ENCODE measurements at places on chromosomes 4 and X.

DNA sequence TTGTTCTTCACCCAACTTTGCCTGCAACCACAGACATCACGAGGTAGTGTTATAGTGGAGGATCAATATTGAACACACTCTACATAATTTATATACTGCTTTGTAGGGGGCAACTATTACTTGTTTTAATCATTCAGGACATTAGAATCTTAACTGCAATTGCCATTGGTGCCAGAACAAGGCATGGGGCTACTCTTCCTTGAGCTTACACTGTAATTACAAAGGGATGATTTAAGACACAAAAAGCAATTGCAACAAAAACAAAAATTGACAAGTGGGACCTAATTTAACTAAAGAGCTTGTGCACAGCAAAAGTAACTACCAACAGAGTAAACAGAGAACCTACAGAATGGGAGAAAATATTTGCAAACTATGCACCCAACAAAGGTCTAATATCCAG, 24.0 kb upstream of the DDX53 start:
- no peak for DNase-seq

- DNase-seq, result no peak
These were observed 78.6 kb upstream of the STOX2 start for GRCh38 chr4:183826461-183826860.

- no peak for DNase-seq
These were observed 35.6 kb upstream of the UGDH start for GRCh38 chr4:39562792-39563191.

GRCh38 chrX:111695297-111695880, 14.4 kb downstream of the ALG13 start:
- no peak for DNase-seq

DNA sequence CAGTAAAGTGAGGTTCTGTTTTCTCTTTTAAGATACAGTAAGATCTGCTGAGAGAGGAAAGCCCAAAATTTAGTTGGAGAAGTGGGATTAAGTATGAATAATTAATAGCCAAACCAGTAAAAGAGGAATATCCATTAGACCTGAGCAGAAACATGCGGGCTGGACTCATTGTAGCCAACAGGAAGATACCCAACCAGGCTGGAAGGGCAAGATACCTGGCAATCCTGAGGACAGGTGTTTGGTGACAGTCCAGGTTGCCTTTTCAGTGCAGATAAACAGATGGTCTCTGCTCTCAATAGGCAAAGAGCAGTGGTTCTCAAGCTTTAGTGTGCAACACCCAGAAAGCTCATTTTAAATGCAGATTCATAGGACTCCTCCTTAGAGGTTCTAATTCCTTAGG, 980.8 kb upstream of the GRID2 start:
- no peak for DNase-seq

DNA sequence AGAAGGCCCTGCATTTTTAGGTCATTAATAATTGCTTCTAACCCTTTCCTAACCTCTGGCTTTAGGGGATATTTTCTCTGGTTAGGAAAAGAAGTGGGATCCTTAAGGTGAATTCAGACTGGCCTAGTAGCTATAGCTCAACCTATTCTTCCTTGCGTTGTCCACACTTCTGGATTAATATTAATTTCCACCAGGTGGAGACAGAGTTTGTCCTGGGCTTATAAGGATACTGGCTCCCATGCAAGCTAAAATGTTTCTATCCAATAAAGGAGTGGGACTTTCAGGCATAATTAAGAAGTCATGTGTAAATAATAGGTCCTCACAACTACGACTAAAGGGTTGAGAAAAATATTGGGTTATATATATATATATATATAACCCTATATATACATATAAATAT, 860.0 kb upstream of the POU3F4 start:
- no peak for DNase-seq

- DNase-seq, result no peak
These were observed 44.6 kb downstream of the C4orf50 start for GRCh38 chr4:5973486-5974220.

DNA sequence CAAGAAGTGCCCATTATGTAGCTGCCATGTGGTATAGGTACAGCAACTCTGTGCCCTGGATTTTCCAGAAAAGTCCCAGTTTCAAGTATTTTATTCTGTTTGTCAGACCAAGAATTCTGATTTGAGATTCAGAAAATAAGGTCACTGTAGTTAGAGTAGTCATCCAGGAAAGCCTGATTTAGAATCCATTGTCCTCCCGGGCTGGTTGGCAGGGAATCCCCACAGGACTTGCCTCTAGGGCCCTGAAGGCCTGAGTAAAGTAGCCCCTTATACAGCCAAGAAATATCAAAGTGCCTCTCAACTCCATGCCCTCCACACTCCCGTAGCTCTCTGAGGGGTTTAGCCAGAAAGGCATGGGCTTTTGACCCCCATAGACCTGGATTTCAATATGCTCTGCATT, 36.3 kb downstream of the RTL5 start:
- no peak for DNase-seq

DNA sequence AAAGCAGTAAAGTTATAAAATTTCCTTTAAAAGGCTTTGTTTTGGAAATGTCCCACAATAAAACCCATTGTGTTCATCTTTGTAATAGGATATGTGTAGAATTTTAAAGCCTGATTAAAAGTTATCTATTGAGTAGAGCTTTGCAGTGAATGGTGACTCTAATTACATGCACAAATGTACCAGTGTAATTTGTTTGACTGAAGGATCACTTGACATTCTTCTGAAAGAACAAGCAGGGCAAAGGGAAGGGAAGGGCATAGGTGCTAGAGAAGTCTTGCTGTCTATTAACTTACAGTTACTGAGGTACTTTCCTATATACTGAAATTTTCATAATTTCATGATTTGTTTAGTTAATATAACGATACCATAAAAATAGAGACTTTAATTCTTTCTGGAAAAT, 70.8 kb downstream of the STIM2 start:
- DNase-seq, result no peak

GRCh38 chrX:1355131-1356046, 18.8 kb downstream of the IL3RA start:
- no peak for DNase-seq

GRCh38 chr4:166308647-166309046, 435.6 kb downstream of the TLL1 start:
- no peak for DNase-seq

- DNase-seq, result no peak
These were observed 37.6 kb downstream of the CTBP1 start for GRCh38 chr4:1211371-1211770.

- DNase-seq, result no peak
These were observed 231.2 kb upstream of the SLC7A11 start for GRCh38 chr4:138473339-138473738.

GRCh38 chr4:96429657-96430056, 589.8 kb downstream of the PDHA2 start:
- DNase-seq, result no peak

GRCh38 chr4:145719752-145720624, 40.0 kb downstream of the C4orf51 start:
- DNase-seq, result no peak

- DNase-seq, result no peak
These were observed 5.4 kb downstream of the AKAP17A start for GRCh38 chrX:1596676-1597344.

DNA sequence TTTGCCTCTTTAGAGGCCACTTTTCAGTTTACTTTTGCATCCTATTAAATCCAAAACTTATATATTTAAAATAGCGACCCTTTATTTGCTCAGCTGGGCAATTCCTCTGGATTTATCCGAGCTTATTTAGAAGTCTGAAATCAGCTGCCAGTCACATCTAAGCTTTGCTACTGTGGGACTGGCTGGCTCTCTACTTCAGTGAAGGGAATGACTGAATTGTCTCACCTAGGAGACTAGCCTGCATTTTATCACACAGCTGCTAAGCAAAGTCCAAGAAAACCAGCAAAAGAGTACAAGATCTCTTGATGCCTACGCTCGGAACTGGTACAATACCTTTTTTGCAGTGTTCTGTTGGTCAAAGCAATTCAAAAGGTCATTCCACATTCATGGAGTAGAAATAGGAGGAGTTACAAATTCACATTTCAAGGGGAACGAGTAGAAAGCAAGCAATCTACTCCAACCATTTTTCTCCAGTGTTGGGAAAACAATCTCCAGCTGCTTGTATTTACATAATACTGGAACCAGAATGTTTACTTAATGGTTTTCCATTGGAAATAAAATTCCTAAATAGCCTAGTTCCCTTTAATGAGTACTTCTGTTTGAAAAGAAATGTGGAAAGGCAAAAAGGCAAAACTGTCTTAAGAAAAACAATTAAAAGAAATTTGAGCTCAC, 160.2 kb downstream of the MAGEB5 start:
- DNase-seq, result no peak

GRCh38 chr4:76733068-76733771, 164.7 kb downstream of the SOWAHB start:
- DNase-seq, result no peak

GRCh38 chr4:173171098-173171497, 2.5 kb downstream of the GALNT7 start:
- no peak for DNase-seq

DNA sequence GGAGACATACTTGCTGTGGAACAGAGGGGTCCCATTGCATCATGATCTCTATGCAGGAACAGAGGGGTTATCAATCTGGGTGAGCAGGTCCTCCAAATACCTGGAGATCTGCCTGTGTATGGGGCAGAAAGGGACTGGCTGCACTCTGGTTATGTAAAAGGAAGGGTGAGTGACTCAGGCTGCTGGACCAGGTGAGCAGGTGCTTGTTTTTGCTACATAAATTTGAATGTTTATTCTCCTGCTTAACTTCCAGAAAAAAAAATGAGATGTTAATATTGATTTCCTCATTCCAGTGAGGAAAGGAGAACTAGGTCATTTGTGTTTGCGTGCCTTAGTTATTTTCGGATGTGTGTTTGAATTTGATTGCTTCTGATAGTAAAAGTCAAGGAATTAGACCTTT, 225.8 kb upstream of the TRAM1L1 start:
- no peak for DNase-seq

- DNase-seq, result no peak
These were observed 47.0 kb downstream of the SPRY1 start for GRCh38 chr4:123443401-123444289.

DNA sequence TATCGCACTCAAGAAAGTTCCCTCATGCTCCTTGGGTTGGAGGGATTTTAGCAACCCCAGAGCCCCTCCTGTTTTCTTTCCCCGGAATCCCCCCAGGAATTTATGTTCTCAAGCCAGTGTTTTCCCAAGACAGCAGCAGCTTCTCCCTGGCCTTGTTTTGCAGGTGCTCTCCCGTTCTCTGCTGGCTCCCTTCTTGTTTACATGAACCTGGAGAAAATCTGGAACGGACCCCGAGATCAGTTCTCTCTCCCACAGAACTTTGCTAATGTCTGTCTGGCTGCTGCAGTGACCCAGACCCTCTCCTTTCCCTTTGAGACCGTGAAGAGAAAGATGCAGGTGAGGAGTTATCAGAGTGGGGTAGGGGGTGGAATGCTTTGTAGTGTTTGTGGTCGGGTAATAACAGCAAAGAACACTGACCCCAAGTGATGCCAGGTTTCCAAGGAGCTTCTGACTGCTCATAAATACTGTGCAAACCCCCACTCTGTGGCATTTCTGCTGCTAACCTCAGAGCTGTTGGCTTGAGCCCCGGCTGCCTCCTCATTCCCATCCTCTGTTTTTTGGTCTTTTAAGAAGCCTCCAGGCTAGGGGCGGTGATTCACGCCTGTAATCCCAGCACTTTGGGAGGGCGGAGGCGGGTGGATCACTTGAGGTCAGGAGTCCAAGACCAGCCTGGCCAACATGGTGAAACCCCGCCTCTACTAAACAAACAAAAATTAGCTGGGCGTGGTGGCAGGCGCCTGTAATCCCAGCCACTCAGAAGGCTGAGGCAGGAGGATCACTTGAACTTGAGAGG, 11.1 kb downstream of the SLC25A43 start:
- DNase-seq, result no peak

GRCh38 chr4:42683393-42683792, 26.5 kb upstream of the ATP8A1 start:
- no peak for DNase-seq

DNA sequence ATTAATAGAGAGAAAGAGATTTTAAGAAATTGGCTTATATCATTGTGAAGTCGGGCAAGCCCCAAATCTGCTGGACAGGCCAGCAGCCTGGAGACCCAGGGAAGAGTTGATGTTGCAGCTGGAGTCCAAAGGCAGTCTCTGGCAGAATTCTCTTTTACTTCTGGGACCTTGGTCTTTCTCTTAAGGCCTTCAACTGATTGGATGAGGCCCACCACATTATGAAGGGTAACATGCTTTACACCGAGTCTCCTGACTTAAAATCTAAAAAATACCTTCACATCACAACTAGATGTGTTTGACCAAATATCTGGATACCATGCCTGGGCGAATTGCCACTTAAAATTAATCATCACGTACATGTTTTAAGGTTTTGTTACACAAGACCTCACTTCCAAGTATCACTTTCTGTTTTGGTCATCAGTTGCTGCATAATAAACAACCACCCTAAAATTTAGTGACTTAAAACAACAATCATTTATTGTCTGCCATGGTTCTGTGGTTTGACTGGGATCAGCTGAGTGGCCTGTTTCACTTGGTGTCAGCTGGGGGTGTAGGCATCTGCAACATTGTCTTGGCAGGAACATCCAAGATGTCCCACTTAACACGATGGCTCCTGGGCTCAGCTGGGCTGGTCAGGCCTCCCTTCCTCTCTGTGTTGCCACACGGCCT, 3.4 kb downstream of the CD38 start:
- DNase-seq, result no peak

DNA sequence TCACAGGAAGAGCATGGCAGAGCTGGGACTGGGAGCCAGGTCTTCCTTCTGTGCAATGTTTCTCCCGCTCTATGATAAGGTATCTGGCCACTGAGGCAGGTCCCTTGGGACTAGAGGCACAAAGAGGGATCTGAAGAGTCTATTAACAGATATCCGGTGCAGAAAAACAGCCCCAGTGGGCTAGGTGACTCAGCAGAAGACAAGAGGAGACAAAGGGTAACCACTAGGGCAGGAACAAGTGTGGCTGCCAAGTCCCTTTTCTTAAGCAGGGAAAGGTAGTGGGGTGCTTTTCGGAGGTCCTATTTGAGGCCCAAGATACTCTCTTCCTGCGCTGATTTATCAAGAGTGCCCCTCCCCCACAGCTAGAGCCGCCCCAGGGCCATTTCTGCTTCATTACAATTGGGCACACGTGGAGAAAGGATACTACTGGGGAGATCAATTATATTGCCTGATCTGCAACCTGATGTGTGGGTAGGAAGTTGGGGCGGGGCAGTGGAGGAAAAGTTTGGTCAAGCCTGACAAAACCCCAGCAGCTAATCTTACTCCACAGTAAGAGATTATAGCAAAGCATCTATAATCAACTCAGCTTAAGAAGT, at the start of gene DGAT2L6:
TSS of gene DGAT2L6 (plus strand) at position 546 of the 596 bp plus-strand sequence. CDS start 100 bp downstream, outside the sequence.
- no peak for DNase-seq

- no peak for DNase-seq
These were observed 16.1 kb upstream of the HPF1 start for GRCh38 chr4:169773889-169774288.

DNA sequence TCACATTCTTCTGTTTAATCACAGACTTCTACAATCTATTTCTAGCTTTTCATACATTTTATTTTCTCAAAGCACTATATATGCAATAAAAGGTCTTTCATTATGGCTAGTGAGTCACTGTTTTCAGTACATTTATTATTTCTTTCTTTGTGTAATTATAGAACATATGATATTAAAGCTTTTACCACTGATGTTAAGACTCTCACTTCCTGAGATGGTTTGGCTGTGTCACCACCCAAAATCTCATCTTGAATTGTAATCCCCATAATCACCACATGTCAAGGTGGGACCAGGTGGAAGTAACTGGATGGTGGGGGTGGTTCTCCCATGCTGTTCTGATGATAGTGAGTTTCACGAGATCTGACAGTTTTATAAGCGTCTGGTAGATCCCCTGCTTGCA, 41.9 kb downstream of the UBA6 start:
- no peak for DNase-seq

GRCh38 chrX:45306794-45307193, 106.1 kb upstream of the DIPK2B start:
- no peak for DNase-seq
